ENCODE measurements at places on chromosomes 6 and 20.
A peak's percentile ranks its signal among the peaks of the same experiment; 100 is the strongest.

GRCh38 chr20:54058420-54059139, 11.8 kb downstream of the BCAS1 start:
- DNase-seq, result no peak

- no peak for DNase-seq
Observed at GRCh38 chr6:161745594-161746141, 471.8 kb upstream of the AGPAT4 start.

GRCh38 chr20:56778765-56779195, 149.7 kb downstream of the TFAP2C start:
- no peak for DNase-seq

GRCh38 chr6:22556266-22556665, 13.1 kb upstream of the HDGFL1 start:
- DNase-seq, result no peak

- DNase-seq, result no peak
Observed at GRCh38 chr6:42405021-42405420, 46.7 kb downstream of the TRERF1 start.

DNA sequence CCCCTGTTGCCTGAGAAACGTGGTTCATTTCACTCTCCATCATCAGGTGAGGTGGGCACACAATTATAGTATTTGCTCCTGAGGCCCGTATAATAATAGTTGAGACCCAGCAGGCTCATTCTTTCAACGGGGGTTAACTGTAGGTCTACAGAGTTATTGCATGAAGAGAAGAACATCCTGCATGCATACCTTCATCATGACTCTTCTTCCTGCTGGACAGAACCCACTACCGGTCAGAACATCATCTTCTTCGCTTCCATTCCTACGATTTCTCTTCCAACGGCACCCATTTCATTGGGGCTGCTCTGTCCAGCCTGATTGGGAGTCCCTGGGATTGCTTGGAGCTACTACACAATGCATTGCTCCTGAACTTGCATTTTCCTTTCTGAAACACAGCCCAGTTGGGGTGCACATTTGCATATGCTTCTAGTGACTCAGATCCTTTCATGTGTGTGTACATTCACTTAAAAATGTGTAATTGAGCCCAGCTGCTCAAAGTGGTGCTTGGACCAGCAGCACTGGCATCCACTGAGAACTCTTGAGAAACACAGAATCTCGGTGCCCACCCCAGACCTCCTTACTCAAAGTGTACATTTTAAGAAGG, 57.4 kb downstream of the SLC24A3 start:
- DNase-seq, result no peak

GRCh38 chr6:4460586-4461475, 315.4 kb upstream of the CDYL start:
- DNase-seq, result no peak

GRCh38 chr6:24666097-24666640, 530 bp downstream of the TDP2 start:
- peak; percentile 41 for DNase-seq

DNA sequence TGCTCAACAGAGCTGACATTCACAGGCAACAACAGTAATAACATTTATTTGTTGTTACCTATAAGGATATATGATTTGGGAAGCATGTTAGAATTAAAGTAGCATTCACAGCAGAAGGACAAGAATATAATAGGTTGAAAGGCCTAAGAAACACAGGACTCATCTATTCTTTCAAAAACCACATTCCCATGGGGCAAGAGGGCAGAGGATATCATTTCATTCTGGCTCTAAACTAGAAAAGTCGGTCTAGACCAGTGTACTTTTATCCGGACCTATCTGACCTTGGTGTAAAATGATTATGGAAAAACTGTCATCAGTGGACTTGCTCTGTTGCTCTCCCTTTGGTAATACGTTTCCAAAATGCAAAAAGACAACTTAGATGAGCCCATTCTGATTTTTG, 914.7 kb upstream of the CITED2 start:
- DNase-seq, result no peak

- no peak for DNase-seq
Observed at GRCh38 chr6:163308629-163309440, 105.7 kb upstream of the QKI start.

- DNase-seq, result no peak
Observed at GRCh38 chr20:50188287-50188688, 2.3 kb upstream of the CEBPB start.

GRCh38 chr20:47389867-47390347, 33.4 kb upstream of the ZMYND8 start:
- no peak for DNase-seq

- DNase-seq, result no peak
Observed at GRCh38 chr20:44413575-44414345, 58.3 kb downstream of the HNF4A start.

DNA sequence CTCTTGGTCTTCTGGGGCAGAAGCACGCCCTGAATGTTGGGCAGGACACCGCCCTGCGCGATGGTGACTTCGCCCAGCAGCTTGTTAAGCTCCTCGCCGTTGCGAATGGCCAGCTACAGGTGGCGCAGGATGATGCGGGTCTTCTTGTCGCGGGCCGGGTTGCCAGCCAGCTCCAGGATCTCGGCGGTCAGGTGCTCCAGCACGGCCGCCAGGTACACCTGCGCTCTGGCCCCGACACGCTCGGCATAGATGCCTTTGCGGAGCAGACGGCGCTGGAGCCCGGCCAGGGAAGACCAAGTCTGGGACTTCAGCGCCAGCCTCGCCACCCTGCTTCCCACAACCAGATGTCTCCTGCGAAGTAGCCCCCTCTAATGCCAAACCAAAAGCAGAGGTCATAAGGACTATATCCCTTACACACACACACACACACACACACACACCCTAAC, 8.0 kb upstream of the SLC17A3 start:
- DNase-seq, result peak; percentile 8

GRCh38 chr6:50007819-50008218, 14.0 kb downstream of the DEFB110 start:
- DNase-seq, result no peak

GRCh38 chr6:36154286-36154685, 24.0 kb downstream of the MAPK13 start:
- DNase-seq, result no peak

GRCh38 chr6:133165235-133165634, 75.9 kb upstream of the EYA4 start:
- no peak for DNase-seq

GRCh38 chr6:125507987-125508655, 206.4 kb upstream of the HDDC2 start:
- no peak for DNase-seq

DNA sequence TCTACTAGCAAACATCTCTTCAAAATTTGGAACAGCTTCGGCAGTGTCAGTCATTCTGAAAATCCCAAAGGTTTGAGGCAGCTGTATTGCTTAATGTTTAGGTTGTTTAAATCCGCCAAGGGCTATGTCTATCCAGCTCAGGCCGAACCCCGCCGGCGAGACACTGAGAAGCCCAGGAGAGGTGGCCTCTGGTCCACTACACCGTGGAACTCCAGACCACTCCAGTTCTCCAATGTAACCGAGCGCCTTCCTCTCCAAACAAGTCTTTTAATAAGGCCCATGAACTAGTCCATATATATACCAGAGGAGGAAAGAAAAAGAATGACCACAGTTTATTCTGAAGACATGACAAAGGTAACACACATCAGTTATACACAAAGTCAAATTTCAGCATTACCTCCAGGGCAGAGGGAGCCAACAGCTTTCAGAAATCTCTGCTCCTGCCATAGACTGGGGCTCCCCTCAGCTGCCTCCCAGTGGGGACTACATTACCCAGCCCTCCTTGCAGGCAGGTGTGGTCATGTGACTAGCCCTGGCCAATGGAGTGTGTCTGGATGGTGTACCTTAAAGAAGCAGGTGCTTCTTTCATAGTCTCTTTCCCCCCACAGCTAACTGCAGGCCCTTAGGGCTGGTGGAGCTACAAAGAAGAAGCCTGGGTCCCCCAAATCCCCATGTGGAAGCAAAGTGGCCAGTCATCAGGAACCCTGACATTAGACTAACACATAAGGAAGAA, at the start of gene RAMACL:
TSS of gene RAMACL (minus strand) at position 255 of the 733 bp plus-strand sequence. CDS start at position 54, 201 bp downstream.
- DNase-seq, result peak; percentile 59

DNA sequence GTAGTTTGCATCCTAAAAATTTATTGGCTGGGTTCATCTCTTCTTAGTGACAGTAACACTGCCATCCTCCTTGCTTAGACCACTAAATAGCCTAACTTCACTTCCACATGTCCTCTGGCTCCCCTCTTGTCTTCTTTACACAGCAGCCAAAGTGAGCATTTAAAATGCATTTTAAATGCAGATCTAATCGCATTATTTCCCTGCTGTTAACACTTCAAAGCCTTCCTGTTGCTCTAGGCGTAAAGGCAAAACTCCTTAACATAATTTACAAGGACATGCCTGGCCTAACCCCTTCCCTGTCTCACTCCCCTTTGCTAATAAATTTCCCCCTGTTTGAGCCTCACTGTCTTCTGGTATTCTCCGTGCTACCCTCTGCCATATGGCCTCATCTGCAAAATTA, 26.5 kb downstream of the NKAIN2 start:
- no peak for DNase-seq

- DNase-seq, result no peak
Observed at GRCh38 chr20:62703853-62704228, 4.8 kb upstream of the NTSR1 start.

DNA sequence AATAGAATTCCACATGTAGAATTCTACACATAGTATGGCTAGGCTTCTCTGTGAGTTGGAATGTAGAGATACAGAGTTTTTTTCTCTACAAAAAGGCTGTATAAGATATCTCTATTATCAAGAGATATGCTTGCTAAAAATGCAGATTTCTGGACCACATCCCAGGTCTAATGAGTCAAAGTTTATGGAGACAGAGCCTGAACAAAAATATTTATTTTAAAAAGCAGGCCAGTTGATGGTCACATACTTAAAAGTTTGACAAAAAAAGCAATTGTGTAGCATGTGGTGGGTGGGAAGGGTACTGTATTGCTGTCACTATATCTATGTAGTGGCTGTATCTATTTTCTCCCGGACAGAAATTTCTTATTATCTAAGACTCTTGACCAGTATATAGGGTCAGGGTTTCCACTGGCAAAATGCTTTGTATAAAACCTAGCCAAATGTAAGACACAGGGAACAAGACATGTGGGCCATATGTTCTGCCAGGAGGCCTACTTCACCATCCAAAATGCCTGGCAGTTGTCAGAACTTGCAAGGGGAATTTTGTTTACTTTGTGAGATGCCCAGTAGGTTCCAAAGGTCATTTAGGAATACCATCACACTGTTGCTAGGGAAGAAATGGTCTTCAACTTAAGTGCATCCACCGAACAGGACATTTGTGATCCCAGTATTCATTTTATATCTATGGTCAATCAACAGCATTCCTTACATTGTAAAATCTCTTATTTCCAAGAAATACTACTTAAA, 60.6 kb downstream of the SHPRH start:
- no peak for DNase-seq

- no peak for DNase-seq
Observed at GRCh38 chr20:46581391-46581790, 30.9 kb upstream of the OCSTAMP start.

DNA sequence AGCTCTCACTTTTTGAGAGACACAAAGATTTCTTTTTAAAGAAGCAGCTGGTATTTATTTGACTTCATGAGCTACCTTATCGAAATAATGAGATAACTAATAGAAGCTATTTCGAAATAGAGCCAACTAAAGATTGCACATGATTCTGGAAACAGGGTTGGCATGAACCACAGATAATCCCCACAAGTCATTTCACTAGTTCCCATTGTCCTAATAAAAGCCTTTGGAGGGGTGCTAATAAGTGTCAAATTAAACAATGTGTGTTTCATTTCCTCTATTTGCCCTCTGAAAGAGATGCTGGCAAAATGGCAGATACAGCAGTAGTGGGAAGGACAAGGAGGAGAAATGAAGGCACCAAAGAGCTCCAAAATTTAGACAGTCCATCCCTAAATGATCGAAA, 78.6 kb upstream of the RIPOR2 start:
- no peak for DNase-seq

- DNase-seq, result no peak
Observed at GRCh38 chr6:44306710-44307109, 6.4 kb downstream of the AARS2 start.

- DNase-seq, result no peak
Observed at GRCh38 chr20:3787324-3788014, 929 bp upstream of the CENPB start.

- no peak for DNase-seq
Observed at GRCh38 chr6:19121521-19121920, 715.6 kb upstream of the ID4 start.

GRCh38 chr6:121652726-121653623, 217.5 kb downstream of the GJA1 start:
- DNase-seq, result no peak

- no peak for DNase-seq
Observed at GRCh38 chr6:106170030-106170791, 84.1 kb downstream of the PRDM1 start.

DNA sequence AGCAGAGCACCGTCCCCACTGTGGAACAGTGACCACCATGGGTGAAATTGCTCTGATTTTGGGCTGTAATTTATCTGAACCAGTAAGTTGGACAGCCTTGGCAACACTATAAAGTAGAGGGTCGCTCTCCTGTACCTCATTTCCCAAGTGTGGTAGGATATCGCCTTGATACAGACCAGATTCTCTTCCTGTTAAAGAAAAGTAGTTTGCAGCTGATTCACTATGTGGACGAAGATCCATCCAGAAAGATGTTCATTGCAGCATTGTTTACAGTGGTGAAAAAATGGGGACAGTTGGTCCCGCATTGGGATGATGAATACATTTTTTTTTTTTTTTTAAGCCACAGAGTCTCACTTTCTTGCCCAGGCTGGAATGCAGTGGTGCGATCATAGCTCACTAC, 74.3 kb downstream of the SLX4IP start:
- no peak for DNase-seq

- DNase-seq, result no peak
Observed at GRCh38 chr6:128606611-128607010, 86.2 kb upstream of the PTPRK start.

DNA sequence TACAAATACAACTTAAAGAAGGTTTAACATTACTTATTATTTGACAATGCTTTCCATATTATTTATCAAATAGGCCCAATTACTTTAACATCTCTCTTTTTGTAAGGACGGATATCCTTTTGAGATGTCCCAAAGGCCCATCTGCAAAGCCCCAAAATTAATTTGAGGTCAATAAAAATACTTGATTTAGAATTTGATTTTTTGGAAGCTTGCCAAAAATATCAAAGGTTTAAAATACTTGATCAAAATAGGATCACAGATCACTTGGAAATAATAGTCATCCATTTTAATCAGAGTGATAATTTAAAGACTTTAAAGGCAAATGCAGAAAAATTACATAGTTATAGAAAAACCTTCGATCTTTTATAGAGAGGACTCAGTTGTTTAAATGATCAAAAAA, 8.1 kb downstream of the C6orf58 start:
- DNase-seq, result no peak
